ENCODE measurements at places on chromosomes 6 and 20.
A peak's percentile ranks its signal among the peaks of the same experiment; 100 is the strongest.

GRCh38 chr6:28064272-28064671 is 16.1 kb upstream of the ZNF165 start:
- DNase-seq = no peak

GRCh38 chr6:46720401-46720800 is 14.8 kb downstream of the PLA2G7 start:
- DNase-seq = no peak

- DNase-seq = no peak
Observed at GRCh38 chr20:17229256-17229655, 2.4 kb downstream of the PCSK2 start.

DNA sequence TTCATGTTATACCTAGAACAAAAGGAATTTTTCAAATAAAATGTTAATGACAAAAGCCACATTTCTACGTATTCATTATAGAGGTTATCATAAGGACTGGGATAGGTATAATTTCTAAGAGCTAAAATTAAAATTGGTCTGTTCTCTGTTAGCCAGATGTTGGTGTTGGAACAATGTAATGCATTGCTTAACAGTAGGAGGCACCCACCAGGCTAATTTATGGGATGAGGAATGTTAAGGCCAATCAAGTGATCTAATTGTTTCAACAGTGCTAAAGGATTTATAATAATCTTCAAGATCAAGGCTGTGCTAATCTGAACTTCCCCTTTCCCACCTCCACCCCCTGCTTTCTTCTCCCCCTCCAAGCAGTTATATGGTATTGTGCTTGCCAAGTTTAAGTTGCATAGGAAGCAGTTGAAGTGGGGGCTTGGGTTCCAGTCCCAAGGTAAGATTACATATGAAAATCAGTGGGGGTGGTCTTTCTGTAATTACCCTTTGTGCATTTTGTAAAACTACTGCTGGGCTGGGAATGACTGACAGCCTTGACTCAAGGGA is 89.2 kb upstream of the BACH2 start:
- DNase-seq = no peak

- DNase-seq = no peak
Observed at GRCh38 chr6:139152088-139152891, 17.4 kb downstream of the HECA start.

GRCh38 chr6:44667668-44668390 is 280.3 kb downstream of the CDC5L start:
- DNase-seq = no peak

- no peak for DNase-seq
Observed at GRCh38 chr6:127199470-127199869, 67.2 kb upstream of the RNF146 start.

DNA sequence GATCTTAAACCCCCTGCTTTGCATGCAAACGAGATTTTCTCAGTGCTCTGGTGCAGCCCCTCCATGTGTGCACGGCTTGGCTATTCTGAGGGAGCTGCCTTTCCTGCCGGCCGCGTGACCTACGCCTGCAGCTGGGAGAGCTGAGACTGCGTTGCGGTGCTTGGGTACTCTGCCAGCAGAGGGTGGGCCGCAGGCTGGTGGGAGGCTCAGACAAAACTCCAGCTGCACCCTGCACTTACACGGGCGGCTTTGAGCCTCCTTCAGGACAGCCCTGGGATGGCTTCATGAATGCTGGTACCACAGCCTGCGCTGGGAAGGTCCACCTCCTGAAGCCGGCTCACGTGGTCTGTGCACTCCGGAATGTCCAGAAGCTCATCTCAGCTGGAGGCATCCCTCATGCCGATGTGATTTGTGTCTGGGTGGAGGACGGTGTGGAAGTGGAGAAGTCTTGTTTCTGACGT is 223.7 kb downstream of the DLL1 start:
- no peak for DNase-seq

GRCh38 chr20:10635476-10636208 is 38.2 kb downstream of the JAG1 start:
- DNase-seq = no peak

DNA sequence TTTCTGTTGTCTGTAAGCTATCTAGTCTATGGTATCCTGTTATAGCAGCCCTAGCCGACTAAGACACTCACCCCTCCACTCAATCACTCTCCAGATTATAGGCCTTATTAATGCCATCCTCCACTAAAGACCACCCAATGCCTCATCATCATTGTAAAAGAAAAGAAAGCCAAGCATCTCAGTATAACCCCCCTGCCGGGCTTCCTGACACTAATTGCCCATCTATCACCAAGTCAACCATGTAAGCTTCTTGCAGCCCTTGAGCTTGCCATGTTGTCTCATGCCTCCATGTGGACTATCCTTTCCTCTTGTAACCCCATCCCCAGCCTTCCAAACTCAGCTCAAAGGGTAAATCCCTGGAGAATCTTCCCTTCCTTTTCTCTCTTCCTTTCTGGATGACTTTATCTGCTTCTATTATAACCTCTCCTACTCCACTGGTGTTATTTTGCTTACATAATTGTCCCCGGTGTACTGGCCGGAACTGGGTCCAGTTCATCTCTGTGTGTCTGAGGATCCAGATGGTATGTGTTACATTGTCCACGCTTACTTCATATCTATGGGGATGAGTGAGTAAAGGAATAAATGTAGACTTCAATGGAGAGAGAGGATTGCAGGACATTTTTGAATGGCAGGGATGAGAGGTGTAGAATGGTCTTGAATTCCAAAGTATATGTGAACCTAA is 202.9 kb upstream of the SOX4 start:
- no peak for DNase-seq

- no peak for DNase-seq
Observed at GRCh38 chr6:135066806-135067205, 12.2 kb upstream of the HBS1L start.

DNA sequence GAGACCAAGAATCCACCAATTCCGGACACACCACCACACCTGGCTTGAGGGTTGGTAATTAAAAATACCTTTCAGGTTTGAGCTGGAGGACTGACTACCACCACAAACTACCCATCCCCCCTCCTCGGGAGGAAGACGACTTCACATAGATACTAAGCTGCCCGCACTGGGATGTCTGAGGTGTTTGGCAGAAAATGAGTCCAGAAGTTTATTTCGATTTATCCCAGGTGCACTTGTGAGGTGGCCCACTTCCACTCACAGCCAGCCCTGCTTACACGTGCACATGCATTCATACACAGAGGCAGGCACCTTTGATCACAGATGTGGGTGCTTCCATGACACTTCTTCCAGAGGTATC is 187.1 kb downstream of the ID4 start:
- DNase-seq = peak; percentile 0

- no peak for DNase-seq
Observed at GRCh38 chr6:138856654-138857053, 60.8 kb downstream of the ECT2L start.

DNA sequence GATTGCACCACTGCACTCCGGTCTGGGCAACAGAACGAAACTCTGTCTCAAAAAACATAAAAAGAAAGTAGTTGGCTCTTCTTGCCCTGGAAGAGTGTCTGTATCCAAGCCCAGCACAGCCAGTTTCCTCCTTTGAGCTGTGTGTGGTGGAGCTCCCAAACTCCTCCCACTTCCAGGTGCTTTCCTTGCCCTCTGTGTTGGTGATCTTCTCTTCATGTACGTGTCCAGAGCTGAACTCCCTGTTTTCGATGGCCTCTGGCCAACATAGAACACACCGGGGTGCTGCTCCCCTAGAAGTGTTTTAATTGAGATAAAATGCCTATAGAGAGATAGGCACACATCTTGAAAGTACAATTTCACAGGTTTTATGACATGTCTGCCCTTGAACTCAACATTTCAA is 16.7 kb upstream of the SGK2 start:
- DNase-seq = no peak

- no peak for DNase-seq
Observed at GRCh38 chr6:84606860-84607259, 157.5 kb downstream of the TBX18 start.

- no peak for DNase-seq
Observed at GRCh38 chr6:163775313-163775712, 360.8 kb downstream of the QKI start.

DNA sequence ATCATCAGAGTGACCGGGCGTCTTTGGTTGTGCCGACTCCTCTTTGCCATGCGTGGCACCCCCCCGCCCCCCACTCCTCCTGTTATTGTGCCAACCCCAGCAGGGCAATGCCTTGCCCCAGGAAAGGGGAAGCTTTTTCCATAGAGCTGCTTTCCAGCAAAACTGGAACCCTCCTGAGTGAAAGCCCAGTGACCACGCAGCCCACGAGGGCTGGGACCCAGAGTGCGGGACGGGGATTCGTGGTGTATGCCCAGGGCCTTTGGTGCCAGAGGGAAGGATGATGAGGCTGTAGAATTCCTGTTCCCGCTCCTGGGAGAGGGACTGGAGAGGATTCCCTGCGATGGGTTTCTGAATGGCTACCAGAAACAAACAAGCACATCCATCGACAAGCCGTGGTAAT is 116.8 kb upstream of the BACH2 start:
- DNase-seq = no peak

- DNase-seq = no peak
Observed at GRCh38 chr6:167330750-167331149, 5.9 kb downstream of the TTLL2 start.

- no peak for DNase-seq
Observed at GRCh38 chr6:25280344-25281074, 1.3 kb downstream of the CARMIL1 start.

GRCh38 chr6:50112981-50113857 is 63.5 kb upstream of the DEFB112 start:
- no peak for DNase-seq

DNA sequence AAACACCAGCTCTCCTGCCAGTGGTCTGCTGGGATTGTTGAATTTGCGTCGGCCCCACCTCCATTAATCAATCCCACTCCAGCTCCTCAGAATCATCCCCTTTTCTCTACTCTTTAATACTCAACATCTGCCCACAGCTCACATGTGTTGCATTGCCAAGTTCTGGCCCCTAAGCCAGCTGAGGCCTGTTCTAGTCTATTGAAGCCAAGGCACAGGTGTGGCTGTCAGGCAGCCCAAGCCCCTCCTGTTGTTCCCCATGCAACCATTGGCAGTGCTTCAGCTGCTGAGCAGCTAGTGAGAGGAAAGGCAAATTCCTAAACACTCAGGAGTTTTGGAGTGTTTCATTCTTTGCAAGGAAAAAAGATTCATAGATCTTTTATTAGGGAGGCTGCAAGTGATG is 128.0 kb upstream of the NT5E start:
- DNase-seq = no peak

DNA sequence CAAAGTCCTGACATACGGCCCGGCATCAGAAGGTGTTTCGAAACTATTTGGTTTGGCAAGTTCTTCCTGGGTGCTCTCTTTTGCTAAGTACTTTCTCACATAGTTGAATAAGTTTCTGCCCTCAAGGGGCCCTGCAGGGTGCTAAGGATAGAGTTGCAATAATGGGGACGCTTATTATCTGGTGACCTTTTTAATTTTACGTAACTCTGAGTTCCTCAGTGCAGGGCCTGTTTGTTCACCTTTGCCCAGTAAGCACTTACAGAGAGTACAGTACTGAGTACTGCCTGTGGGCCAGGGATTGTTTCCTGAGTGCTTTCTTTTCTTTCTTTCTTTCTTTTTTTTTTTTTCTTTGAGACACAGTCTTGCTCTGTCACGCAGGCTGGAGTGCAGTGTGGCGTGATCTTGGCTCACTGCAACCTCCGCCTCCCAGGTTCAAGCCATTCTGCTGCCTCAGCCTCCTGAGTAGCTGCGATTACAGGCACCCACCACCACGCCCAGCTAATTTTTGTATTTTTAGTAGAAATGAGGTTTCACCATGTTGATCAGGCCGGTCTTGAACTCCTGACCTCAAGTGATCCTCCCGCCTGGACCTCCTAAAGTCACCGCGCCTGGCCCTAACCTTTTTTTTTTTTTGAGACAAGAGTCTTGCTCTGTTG is 4.5 kb upstream of the PXMP4 start:
- no peak for DNase-seq

- no peak for DNase-seq
Observed at GRCh38 chr20:48198929-48199451, 413.7 kb upstream of the SULF2 start.

DNA sequence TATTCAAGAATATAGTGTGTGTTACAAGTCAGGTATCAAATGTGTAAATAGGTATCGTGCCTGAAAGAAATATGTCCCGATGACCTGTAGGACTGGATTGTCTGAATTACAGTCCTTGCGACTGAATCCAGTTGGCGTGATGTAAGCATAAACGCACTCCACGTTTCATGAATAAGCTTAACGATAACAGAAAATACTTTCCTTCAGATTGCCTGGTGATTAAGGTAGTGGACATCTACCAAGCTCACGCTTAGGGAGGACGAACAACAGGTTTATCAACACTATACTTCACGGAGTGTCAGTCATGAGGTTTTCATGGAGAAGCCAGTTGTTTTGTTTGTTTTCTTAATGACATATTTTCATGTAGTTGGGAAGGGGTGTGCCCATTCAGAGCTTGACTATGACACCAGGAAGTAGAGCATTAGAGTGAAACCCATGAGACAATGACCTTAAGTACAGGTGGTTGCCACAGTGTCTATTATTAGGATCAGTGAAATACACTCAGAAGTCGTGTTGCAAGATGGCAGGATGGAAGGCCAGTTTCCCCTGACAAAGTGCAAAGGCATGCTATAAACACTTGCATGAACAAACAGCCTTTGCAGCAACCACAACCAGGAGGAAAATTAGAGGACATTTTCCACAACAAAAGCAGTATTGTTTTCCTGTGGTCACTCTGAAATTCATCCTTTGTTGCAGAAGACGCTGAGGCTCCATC is 305.8 kb upstream of the PRDM1 start:
- no peak for DNase-seq

- DNase-seq = no peak
Observed at GRCh38 chr6:35017411-35018181, 123.5 kb downstream of the TCP11 start.

DNA sequence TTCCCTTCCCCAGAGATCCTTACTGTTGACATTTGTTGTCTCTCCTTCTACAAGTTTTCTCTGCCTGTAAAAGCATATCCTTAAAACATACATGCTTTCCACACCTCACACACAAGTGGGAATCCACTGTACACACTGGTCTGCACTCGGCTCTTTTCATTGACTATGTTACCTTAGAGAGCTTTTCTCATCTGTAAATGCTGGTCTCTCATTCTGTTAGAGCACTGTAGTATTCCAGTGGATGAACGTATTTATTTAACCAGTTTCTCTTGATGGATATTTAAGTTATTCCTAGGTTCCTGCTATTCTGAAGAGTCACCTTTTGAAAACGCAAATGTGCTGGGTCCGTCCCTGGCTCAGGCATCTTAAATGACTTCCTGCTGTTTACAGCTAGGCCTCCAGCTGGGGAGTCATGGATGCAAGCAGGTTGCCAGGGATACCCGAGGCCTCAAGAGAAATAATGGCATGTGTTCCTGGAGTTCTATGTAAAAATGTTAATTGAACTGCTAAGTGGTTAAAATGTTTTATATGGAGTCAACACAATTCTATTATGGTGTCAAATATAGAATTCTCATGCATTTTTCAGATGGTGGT is 61.1 kb upstream of the TGM3 start:
- no peak for DNase-seq

- no peak for DNase-seq
Observed at GRCh38 chr20:33835615-33836172, 24.5 kb downstream of the CHMP4B start.

DNA sequence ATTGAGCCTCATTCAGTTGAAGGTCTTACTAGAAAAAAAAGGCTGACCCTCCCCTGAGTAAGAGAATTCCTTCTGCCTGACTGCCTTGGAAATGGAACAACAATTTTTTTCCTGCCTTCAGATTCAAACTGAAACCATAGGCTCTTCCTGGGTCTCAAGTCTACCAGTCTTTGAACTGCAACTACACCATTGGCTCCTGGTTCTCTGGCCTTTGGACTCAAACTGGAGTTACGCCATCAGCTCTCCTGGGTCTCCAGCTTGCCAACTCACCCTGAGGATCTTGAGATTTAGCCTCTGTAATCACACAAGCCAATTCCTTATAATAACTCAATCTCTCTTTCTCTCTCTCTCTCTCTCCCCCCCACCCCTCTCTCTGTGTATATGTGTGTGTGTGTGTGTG is 36.0 kb upstream of the SNX9 start:
- DNase-seq = no peak
